ENCODE measurements at places on chromosomes 11 and 22.

DNA sequence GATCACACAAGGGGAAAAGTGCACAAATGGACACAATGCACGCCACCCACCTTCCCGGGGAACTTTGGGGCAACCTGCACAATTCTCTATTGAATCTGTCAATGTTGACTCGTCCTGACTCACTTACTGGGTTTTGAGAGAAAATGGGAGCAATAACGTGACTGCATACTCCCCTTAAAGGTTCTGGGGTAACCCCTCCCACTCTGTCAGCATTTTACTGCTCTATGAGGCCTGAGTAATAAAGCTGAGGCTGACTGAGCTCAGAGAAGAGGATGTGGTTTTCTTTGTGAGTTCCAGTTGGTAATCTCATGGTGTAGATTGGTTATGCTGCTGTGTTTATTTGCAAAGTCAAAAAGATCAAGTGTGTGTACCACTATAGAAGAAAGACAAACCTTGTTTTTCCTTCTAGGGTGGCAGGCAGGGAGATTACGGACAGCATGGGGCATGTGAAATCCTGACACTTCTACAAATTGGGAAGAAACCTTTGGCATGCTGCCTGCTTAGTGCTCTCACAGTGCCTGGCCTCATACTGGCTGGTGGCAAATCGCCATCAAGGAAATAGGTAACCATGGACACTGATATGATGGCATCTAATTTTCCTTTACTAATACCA lies 16.1 kb upstream of the APOA1 start:
- peak; percentile 88 for DNase-seq

DNA sequence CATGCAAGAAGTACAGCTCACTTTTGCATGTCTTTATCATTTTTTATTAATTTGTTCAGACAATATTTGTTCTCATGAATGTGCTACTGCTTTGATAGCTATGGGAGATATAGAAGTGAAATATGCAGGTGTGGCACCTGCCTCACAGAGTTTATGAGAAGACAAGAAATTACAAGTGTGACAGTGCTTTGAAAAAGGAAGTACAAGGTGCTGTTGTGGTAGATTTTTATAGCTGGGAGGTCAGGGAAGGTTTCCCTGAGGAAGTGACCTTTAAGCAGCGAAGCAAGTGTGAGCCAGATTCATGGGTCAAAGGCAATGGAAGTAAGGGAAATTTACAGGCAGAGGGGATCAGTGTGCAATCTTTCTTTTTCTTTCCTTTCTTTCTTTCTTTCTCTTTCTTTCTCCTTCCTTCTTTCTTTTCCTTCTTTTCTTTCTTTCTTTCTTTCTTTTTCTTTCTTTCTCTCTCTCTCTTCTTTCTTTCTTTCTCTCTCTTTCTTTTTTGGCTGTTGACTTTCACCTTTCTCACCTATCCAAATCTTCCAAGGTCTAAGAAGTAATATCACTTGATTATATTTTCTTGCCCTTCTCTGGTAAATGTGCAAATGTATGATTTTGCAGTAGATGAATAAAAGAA lies 6.4 kb upstream of the BMAL1 start:
- no peak for DNase-seq

GRCh38 chr22:49454726-49455125 lies 372.9 kb downstream of the BRD1 start:
- DNase-seq, result no peak

DNA sequence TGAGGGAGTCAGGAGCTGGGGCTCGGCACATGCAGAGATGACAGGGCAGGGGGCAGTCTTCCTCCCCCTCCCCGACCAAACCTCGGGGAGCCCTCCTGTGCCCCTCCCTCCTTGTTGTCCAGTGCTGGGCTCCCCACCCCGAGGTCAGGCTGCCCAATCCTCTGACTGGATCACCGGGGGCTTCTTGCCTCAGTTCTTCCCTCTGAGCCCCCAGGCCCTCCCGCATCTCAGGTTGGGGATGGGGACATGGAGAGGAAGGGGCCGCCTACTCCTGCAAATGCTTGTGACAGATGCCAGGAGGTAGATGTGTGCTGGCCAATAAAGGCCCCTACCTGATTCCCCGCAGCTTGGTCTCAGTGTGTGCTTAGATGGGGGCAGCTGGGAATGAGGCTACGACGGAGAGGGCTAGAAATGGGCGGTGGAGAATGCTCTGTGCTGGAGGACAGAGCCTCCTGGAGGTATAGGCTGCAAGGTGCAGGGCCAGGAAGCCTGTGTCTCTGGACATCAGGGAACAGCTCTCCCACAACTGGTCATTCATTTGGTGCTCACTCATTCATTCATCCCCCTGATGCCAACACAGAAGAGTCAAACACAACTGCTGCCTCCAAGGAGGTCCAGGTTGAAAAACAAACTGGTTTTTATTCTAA lies 8.4 kb downstream of the RHBDD3 start:
- DNase-seq, result no peak

- no peak for DNase-seq
These were observed 106.8 kb upstream of the CLMP start for GRCh38 chr11:123301696-123302400.

GRCh38 chr11:133047036-133047770 lies 485.1 kb downstream of the OPCML start:
- DNase-seq, result no peak

GRCh38 chr11:65129649-65130441 lies 4.5 kb downstream of the SYVN1 start:
- DNase-seq, result no peak

- DNase-seq, result no peak
These were observed 411.4 kb upstream of the CCDC90B start for GRCh38 chr11:83697518-83697917.

- no peak for DNase-seq
These were observed 25.5 kb downstream of the MFNG start for GRCh38 chr22:37460684-37461083.

DNA sequence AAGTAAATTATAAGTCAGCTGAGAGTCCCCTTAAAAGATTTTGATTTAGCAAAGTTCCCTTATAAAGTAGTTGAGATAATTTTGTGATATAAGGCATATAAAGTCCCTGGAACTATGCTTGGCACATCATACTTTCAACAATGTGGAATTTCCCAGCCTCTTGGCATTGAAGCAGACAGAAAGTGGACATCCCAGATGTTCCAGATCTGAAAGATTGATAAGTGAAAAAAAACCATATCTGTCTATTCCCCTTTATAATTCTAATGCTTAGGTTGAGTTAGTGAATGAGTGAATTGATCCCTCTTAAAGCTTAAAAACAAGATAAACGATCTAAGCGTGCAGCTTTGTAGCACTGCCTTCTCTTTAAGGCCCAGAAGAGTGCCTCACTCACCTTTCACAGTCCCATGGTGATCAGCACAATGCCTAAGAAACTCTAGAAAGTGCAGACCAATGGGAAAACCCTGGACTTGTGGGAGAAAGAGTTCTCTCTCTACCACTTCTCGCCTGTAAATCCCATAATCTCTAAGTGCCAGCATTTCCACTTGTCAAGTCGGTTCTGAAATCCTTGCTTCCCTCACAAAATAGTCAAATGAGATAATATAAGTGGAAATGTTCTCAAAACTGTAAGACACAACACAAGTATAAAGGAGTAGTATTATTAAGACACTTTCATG lies 17.8 kb downstream of the FIBIN start:
- no peak for DNase-seq

GRCh38 chr11:121250843-121251242 lies 41.7 kb upstream of the SC5D start:
- no peak for DNase-seq

- DNase-seq, result no peak
These were observed 12.0 kb downstream of the TNNT3 start for GRCh38 chr11:1931341-1932104.

DNA sequence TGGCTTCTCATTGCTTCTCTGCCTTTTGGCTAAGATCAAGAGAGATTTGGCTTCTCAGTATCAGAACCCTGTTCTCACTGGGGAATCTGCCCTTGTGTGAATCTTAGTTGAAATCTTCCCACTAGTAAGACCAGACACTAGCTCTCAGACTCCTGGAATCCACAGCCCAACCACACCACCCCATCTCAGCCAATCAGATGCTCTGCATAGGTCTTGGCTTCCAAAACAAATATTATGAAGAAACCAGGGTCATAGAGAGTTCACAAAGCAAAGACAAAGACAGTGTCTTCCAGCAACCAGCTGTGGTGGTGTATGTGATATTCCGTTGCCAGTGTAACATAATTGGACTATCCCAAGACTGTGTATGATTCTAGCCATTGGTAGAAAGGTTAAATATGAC lies 5.4 kb downstream of the OR8B12 start:
- DNase-seq, result peak; percentile 99

DNA sequence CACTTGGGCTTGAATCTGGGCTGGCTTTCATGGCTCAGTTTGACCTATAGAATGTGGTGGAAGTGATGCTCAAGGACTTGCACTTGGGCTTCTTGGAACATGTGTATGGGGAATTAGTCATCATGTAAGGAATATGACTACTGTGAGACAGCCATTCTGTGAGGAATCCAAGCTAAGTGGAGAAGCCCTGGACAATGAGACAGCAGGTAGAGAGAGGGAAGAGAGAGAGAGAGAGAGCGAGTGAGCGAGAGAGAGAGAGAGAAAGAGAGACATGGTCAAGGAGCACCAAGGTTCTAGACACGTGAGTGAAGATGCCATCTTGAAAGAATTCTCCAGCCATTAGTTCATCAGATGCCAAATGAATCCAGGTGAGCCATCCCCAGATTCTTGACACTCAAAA lies 261.6 kb upstream of the SORL1-AS1 start:
- DNase-seq, result peak; percentile 4

DNA sequence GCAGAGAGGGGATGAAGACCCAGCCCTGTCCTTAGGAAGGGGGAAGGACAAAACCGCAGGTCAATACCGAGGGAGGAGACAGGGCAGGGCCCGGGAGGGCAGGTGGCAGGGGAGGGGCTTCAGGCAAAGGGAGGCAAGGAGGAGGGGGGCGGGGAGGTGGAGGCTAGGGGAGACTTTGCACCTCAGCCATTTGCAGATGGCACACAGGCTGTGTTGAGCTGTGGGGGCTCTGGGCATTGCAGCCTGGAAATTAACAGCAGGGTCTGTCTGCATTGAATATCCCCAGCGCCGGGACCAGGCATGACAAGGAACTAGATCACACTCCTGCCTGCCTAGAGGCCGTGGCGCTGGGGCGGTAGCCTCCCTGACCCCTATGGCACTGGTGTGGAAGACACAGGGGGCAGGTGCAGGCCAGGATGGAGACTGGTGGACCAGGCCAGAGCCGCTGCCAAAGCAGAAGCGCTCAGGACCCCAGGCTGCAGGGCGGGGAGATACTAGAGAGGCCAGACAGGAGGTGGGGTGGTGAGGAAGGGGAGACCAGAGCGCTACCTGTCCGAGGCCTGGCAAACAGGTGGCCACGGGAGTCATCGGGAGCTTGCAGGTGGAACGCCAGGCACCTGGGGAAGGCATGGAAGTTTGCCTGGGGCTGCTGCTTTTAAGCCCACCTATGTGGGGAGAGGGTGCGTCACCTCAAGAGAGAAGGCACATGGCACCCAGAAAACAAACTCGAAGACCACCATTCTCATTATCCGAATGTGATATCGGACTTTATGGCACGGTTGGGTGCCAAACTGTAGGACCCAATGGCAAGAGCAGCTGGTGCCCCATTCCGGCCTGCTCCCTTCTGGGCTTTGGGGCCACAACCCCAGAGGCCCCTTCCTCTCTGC lies 11.5 kb downstream of the CBX6 start:
- DNase-seq, result no peak

GRCh38 chr11:100766764-100767163 lies 79.7 kb downstream of the ARHGAP42 start:
- no peak for DNase-seq

- no peak for DNase-seq
These were observed 82.2 kb downstream of the FCHSD2 start for GRCh38 chr11:73059915-73060314.

- DNase-seq, result no peak
These were observed 59.9 kb upstream of the RCN1 start for GRCh38 chr11:32030875-32031503.

GRCh38 chr11:107606141-107606540 lies 15.2 kb downstream of the ELMOD1 start:
- DNase-seq, result no peak

DNA sequence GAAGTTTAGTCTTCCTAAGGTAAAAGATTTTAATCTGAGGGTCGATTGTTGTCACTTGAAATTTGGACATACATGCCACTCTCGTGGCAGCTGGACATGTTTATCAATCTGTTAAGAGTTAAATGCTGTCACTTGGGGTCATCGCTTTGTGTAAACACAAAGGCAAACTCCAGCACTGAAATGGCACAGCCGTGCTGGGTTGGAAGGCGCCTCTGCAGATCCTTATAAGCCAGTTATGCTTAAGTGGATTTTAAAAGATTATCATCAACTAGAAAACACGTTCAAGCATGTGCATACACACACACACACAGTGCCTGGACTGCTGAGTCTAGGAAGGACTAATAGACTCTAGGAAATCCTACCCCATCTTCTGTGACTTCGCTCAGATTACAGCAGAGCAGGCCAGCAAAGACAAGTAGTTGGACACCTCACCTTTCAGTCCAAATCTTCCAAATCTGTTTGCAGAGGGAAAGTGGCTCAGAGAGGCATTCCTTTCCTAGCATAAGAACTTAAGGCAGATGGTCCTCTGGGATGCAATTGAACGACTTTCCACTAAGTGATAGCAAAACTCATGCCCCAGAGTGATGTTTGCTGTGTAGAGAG lies 83.7 kb downstream of the CACNG2 start:
- no peak for DNase-seq

GRCh38 chr22:47299211-47299862 lies 536.9 kb downstream of the TBC1D22A start:
- no peak for DNase-seq

DNA sequence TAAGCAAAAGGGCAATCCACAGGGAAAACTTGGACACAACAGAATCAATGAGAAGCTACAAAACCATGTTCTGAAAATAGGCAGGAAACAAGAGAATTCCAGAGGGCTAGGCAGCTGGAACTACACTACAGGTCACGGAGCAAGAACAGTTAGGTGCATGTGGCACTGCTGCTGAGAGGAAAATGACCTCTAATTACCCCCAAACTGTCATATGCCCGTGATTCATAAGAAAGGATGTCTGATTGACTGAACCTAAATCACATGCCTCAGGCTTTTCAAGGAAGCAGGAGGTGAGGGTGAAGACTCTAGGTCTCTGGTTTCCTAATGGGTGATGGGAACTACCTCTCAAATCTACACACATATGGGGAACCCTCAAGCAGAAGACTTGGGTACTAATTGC lies 17.9 kb upstream of the RRAS2 start:
- no peak for DNase-seq

GRCh38 chr11:22792497-22792896 lies 37.1 kb downstream of the SVIP start:
- peak; percentile 90 for DNase-seq
